ENCODE measurements at places on chromosomes 6 and 20.

- DNase-seq, result no peak
Measured at GRCh38 chr20:8094850-8095249, 37.2 kb upstream of the PLCB1 start.

GRCh38 chr20:37389241-37389747, 43.4 kb downstream of the SRC start:
- no peak for DNase-seq

GRCh38 chr6:75932067-75932466, 140.4 kb downstream of the IMPG1 start:
- DNase-seq, result no peak

DNA sequence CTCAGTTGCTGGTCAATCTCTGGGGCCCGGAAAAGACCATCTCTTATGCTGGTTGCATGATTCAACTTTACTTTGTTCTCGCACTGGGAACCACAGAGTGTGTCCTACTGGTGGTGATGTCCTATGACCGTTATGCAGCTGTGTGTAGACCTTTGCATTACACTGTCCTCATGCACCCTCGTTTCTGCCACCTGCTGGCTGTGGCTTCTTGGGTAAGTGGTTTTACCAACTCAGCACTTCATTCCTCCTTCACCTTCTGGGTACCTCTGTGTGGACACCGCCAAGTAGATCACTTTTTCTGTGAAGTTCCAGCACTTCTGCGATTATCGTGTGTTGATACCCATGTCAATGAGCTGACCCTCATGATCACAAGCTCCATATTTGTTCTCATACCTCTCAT, 4.3 kb downstream of the OR2J3 start:
- DNase-seq, result no peak

DNA sequence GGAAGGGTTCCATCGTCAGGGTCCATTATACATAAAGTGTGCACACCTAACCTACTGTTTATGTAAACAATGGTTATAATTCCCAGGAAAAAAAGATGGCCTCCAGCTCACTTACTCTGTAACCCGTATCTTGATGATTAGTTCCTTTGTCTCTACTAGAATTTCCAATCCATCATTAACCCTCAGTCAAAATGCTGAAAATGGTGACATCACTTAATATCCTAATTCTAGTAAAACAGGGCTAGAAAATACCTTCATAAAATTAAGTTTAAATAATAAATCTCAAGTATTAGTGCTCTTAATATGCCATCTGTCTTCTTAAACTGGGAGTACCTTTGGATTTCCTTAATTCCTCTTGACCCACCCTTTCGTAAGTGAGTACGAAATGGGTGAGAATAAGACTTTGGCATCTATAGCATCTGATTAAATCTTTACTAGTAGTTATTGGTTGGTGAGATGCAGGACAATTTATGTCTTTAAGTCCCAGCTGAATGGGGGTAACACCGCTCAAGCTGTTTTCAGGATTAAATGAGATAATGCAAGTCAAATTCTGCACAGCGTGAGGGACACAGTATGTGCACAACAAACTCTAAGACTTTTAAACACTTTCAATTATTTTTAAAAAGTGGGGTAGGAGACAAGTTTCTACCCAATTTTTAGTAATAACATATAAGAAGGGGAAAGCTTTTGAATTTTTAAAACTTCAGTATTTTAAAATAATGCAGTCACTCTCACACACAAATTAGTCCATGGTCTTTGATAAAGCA, 1.6 kb downstream of the HMGN3 start:
- DNase-seq, result no peak

- no peak for DNase-seq
Measured at GRCh38 chr6:104698979-104699378, 160.7 kb downstream of the HACE1 start.

GRCh38 chr6:11323666-11324452, 91.4 kb upstream of the NEDD9 start:
- DNase-seq, result no peak
